Smooth muscle cell of trachea (primary cell): ENCODE measurements at places on chromosomes 12 and 14. TPM values are rescaled to one million over a fixed set of nuclear protein-coding genes. Genes with fewer than 3 reads are reported as not detected.

Gene KRT82
- not detected in 2 replicates for total RNA-seq

Gene LRP1-AS
- not detected in 2 replicates for total RNA-seq

Gene PROX2
- not detected in 2 replicates for total RNA-seq

Gene KRT72
- total RNA-seq, result not detected in 2 replicates

Gene TAS2R42
- not detected in 2 replicates for total RNA-seq

Gene SERPINA9
- total RNA-seq, result 0.50 TPM in 1 of 2 replicates, not detected in the other
